ELF-1 (cell line): ENCODE measurements at places on chromosomes 4 and X.
A peak's percentile ranks its signal among the peaks of the same experiment; 100 is the strongest.

DNA sequence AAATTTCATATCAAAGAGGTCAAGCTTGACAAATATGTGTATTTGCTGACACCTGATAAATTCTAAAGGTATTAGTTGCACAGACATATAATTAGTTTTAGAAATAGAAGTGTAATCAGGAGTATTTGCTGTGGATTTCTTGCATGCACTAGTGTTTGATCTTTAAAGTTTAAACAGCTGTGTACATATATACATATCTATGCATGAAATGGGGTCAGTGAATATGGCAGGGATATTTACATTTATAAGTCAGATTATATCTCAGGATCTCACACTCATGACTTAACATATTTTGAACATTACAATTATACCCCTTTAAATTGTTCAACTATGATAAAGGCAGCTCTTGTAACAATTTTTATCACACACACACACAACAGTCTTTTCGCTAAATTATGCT is 547.4 kb upstream of the ACTRT1 start:
- DNase-seq, result no peak

GRCh38 chrX:86148024-86148511 is at the start of gene DACH2:
TSS of gene DACH2 (plus strand) at chrX:86148451.
- peak; percentile 92 for DNase-seq

- DNase-seq, result no peak
Measured at GRCh38 chrX:6981718-6982406, 165.7 kb upstream of the STS start.

DNA sequence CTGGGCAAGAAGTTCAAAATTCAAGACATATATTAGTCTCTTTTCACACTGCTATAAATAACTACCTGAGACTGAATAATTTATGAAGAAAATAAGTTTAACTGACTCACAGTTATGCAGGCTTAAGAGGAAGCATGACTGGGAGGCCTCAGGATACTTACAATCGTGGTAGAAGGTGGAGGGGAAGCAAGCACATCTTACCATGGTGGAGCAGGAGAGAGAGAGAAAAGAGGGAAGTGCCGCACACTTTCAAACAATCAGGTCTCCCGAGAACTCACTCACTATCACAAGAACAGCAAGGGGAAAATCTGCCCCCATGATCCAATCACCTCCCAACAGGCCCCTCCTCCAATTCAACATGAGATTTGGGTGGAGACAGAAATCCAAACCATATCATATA is 273.3 kb upstream of the RASGEF1B start:
- DNase-seq, result no peak

- no peak for DNase-seq
Measured at GRCh38 chr4:189396435-189396834, 544.2 kb upstream of the FRG1 start.

DNA sequence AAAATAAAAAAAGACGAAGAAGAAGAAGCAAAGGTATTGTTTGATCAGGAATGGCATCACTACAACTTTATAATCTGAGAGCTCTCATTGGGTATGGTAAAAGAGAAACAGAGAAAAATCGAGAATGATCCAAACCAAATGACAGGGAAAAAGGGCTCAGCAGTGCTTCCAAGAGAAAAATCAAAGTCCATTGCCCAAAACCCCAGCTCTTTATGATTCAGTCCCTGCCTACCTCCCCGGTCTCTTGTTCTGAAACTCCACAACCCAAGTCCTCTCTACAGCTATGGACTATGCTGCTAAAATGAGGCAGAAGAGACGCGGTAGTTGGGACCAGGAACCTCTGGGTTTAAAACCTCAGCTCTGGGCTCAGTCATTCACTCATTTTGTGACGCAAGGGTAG is 341.1 kb upstream of the PPARGC1A start:
- no peak for DNase-seq

DNA sequence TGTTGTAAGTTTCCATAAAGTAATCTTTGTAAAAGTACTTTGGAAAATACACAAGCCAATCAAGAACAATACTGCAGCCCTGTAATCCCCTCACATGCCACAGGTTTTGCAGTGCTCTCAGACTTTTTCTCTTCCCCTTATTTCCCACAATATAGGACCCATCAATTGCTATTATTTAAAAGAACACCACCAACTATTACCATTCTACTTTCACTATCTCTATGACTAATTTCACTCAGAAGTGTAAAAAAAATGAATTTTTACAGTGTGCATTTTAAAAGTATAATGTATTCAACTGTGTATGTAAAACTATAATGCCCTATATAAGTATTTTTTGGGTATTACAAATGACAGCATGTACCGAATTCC is 1.7 kb downstream of the ATP8A1 start:
- no peak for DNase-seq

- no peak for DNase-seq
Measured at GRCh38 chr4:56416349-56416748, 19.1 kb downstream of the PPAT start.

GRCh38 chr4:10579648-10580047 is 104.9 kb downstream of the CLNK start:
- peak; percentile 14 for DNase-seq

DNA sequence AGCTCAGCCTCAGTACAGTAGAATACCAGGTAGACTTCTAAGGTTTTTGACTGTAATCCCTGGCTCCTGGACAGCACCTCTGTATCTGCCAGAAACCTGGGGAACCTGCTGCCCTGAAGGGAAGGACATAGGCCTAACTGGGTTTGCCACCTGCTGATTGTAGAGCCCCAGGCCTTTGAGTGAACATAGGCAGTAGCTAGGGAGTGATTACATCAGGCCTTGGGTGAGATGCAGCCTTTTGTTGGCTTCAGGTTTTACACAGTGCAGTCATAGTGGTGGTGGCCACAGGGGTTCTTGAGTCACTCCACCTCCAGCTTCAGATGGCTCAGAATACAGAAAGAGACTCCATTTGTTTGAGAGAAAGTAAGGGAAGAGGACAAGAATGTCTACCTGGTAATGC is 19.3 kb downstream of the IQCM start:
- peak; percentile 72 for DNase-seq

- DNase-seq, result no peak
Measured at GRCh38 chr4:7900334-7900909, 39.2 kb downstream of the AFAP1 start.

GRCh38 chr4:145734576-145735346 is 54.8 kb downstream of the C4orf51 start:
- peak; percentile 82 for DNase-seq

GRCh38 chr4:144906181-144906925 is 191.6 kb downstream of the ANAPC10 start:
- DNase-seq, result peak; percentile 11

DNA sequence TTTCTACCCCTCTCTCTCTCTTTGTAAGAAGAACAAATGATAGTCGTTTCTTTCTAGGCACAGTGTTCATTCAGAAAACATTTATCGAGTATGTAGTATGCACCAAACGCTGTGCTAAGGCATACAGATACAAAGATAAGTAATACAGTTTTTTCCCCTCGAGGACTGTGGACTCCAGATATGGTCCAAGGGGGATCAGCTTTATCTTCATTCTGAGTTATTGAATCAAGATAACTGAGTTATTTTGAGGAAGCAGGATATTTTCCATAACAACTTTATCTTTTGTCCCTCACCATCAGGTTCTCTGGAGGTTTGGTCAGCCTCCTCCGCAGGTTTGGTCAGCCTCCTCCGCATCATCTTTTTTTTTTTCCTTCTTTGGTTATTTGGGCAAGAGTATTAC is 15.0 kb downstream of the EREG start:
- no peak for DNase-seq

DNA sequence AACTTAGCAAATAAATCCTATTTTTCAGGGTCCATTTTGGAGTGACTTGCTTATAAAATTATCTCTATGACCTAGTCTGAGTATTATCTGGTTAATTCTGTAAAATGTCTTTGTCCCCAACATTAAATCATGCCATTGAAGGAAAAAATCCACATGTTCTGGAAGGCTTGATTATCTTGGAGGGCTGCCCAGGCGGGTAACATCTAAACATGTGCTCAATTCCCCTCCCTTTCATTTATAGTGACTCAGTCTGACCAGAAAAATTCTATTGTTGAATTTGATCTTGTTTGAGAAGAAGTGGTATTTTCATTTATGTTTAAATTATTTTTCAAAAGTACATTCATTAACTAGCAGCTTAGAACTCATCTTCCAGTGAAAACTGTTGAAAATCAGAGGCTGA is 55.4 kb upstream of the SLC10A7 start:
- no peak for DNase-seq

DNA sequence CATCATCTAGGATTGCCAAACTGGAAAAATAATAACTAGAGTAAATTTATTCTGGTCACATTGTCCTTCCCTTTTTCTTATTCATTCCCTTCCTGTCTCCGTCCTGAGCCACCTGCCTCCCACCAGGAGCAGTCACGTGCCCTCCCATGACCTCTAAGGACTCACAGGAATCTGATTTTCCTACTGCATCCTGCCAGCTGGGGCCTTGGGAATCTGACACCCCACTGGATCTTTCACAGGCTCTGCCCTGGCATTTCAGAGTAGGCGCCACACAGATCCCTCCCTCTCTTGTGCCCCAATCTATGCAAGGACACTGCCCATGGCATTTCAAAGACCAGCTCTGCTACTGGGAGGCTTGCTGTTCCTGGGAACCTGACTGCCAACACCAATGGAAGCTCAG is 520.5 kb downstream of the PPARGC1A start:
- DNase-seq, result no peak

GRCh38 chr4:152643153-152644035 is 36.4 kb downstream of the TMEM154 start:
- no peak for DNase-seq

DNA sequence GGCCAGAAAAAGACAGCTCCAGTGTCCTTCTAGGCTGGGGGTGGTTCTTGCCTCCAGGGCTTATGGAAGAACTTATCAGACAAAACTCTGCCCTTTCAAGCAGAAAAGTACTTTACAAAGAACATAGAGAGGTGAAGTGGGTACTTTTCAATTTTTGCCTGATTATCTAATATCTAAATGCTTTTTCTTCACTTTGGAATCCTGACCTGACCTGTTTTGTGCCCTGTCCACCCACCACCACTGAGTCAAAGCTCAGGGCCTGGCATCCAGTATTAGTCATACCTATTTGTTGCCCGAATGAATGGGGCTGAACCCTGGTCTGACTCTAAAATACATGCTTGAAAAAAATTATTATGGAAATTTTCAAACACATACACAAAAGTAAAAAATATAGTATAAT is 37.2 kb downstream of the RTL9 start:
- no peak for DNase-seq

- no peak for DNase-seq
Measured at GRCh38 chrX:124346117-124346876, at the start of gene SH2D1A. TSS of gene SH2D1A (plus strand) at chrX:124346563. CDS start at chrX:124346643, 80 bp downstream.

DNA sequence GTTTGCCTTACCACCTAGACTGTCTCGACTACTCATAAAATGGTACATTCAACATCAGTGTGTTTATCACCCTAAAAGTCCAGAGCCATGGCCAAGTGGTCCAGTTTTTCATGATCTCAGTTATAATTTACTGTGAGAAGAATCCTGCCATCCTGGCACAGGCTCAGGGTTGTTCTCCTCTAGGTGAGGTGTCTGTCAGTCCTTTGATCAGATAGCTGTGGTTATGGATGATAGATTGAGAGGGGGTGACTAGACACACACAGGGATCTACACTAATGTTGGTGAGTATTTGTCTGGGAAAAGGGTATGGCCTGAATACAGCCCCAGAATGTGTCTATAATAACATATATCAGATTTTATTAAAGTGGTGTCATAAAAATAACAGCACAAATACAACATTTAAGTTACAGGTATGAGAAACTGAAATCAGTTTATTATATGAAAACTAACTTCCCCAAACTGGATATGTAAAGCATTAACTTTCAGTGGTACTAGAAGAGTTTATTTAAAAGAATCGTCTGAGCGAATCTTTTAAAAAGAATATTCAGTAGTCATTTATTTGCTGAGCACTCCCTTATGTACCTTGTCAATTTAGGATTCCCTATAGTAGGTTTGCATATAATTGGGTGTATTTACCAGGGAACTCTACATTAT is 93.3 kb downstream of the STIM2 start:
- DNase-seq, result no peak

DNA sequence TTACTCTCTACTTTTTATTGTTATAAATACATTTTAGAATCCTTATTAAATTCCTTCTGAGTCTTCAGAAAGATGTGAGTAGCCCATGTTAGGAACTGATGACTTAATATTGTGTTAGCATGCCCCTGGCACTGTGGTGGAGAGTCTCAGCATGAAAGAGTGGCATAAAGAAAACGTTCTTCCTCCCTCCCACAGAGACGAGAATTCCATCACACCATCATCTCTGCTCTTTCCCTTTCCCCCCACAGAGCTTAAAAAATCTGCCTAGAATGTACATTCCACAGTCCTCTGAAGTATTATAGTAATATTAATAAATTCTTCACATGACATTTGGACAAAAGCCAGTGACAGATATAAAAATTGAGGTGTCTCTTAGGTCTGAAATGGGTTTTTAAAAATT is 117.8 kb upstream of the DKK2 start:
- no peak for DNase-seq

DNA sequence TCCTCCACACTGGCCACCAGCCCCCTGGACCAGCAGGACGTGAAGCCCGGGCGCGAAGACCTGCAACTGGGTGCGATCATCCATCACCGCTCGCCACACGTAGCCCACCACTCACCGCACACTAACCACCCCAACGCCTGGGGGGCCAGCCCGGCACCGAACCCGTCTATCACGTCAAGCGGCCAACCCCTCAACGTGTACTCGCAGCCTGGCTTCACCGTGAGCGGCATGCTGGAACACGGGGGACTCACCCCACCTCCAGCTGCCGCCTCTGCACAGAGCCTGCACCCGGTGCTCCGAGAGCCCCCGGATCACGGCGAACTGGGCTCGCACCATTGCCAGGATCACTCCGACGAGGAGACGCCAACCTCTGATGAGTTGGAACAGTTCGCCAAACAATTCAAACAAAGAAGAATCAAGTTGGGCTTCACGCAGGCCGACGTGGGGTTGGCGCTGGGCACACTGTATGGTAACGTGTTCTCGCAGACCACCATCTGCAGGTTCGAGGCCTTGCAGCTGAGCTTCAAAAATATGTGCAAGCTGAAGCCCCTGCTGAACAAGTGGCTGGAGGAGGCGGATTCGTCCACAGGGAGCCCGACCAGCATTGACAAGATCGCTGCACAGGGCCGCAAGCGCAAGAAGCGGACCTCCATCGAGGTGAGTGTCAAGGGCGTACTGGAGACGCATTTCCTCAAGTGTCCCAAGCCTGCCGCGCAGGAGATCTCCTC is 600 bp downstream of the POU3F4 start:
- DNase-seq, result no peak

- no peak for DNase-seq
Measured at GRCh38 chr4:125200556-125200955, 114.2 kb upstream of the FAT4 start.

- no peak for DNase-seq
Measured at GRCh38 chr4:22848332-22848731, 155.6 kb downstream of the GBA3 start.

DNA sequence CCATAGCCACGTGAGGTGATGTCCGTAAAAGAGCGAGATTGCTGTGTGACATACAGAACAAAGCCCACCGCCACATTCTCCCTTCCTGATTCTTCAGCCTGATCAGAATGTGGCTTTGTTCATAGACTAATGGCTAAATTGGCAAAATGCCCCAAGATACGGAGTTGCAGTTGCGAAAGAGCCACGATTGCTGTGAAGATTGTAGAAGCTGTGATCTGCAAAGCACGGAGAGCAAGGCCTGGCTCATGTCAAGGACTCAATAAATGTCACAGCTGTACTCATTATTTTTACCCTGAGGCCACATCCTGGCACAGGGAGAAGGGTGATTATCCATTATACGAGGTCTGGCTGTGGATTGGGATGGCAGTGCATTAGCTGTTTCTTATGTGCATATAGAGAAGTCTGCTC is 34.2 kb downstream of the ARSD start:
- DNase-seq, result peak; percentile 92
